ENCODE measurements at places on chromosomes 11 and 22.

DNA sequence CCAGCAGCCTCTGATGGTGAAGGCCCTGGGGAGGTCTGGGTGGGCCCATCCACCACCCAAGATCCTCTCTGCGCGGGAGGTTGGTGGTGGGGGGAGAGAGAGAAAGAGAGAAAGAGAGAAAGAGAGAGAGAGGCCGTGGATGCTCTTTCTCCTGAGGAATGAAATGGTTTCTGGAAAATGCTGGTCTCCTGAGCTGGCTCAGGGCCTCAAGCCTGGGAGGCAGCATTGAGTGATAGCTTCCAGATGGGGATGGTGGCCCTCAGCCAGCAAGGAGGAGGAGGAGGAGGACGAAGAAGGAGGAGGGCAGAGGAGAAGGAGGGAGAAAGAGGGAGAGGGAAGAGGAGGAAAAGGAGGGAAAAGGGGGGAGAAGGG is 4.6 kb downstream of the TSPAN32 start:
- no peak for DNase-seq

GRCh38 chr11:94837317-94837716 is 69.2 kb downstream of the AMOTL1 start:
- DNase-seq: no peak

DNA sequence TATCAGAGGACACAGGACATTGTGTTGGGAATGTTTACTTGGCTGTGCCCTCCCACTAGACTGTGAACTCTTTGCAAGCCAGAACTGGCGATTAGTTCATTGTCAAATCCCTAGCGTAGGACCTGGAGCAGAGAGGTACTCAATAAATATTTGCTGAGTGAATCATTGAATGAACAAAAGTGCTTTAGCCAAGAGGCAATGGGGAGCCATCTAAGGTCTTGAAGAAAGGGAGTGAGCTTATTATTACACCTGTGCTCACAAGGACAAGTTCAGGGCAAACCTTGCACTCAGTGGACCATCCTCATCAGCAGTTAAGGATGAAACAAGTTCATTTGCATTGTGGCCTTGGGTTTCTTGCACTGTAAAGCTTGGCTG is 1.1 kb upstream of the RASSF10 start:
- DNase-seq: no peak

DNA sequence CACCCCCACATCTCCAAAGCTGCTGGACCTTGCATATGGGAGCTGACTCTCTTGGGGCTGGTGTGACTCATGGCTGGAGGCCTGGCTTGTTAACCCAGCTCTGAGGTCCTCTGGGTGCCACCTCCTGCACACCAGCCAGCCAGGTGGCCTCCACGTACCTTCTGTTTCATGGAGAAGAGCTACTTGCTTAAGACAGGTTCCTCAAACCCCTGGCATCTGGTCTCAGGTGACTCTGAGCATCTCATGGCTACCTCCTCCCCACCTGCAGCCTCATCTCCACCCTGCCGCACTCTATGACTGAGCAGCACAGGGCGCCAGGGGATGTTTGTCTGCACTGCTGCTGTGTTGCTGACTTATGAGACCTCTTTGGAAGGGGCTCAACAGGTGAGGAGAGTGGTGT is 55.7 kb downstream of the BCR start:
- no peak for DNase-seq

GRCh38 chr22:47047321-47048122 is 285.1 kb downstream of the TBC1D22A start:
- no peak for DNase-seq

DNA sequence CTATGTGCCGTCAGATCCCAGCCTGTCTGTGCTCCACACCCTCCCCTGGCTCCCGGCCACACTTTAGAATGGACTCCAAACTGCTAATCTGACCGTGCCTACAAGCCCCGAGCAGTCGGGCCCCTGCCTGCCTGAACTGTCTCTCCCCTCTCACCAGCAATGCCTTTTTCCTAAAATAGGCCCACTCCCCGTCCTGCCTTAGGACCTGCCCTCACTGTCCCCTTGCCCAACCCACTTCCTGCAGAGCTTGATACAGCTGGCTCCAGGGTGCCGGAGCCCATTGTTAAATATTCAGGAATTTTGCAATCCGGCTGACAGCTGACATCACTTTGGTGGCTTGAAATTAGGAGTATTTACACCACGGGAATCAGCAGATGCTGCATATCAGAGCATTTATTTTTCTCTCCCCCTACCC is 21.4 kb downstream of the MN1 start:
- no peak for DNase-seq
